Hypothalamus (tissue), 51 donors: ENCODE measurements at places on chromosomes 7 and 10.

DNA sequence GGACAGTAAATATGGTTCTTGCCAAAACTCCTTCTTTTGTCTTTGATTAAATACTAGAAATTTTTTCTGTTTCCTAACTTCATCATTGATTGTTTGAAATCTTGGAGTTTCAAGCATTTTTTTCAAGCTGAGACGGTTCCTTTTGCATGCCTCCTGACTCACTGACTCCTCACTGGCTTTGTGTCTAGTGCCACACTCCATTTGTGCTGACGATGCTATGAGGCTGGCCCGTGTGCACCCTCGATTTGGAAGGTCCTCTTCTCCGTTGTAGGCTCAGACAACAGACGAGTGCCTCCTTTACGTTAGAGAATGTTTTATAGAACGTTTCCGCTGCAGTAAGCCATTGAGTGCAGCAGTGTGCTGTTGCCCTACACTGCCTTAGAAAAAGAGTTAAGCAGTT is 10.8 kb upstream of the CSGALNACT2 start:
- DNase-seq: no peak

GRCh38 chr7:20954711-20955619 is 168.3 kb upstream of the SP8 start:
- DNase-seq: no peak

GRCh38 chr7:39051279-39051678 is 73.6 kb downstream of the POU6F2 start:
- no peak for DNase-seq

DNA sequence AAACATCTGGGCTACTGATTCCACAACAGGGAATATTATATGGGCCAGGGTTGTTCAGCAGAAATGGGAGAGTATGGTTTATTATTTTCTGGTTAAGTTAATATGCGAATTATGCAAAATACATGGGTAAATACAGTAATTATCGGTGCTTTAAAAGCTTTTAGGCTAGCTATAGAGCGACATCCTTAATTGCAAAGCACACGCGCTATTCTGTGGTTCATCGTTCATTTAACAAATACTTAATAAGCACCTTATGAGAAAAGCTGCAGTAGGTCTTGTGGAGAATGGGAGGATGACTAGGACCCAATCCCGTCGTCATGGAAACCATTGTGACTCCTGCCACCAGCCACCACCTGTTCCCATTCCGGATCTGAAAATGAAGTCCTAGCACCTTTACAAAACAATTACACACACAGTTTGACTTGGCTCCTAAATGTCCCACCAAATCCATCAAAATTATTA is 623 bp upstream of the CEP41 start:
- no peak for DNase-seq

- DNase-seq: no peak
Observed at GRCh38 chr7:104980440-104980839, 33.6 kb upstream of the KMT2E start.

DNA sequence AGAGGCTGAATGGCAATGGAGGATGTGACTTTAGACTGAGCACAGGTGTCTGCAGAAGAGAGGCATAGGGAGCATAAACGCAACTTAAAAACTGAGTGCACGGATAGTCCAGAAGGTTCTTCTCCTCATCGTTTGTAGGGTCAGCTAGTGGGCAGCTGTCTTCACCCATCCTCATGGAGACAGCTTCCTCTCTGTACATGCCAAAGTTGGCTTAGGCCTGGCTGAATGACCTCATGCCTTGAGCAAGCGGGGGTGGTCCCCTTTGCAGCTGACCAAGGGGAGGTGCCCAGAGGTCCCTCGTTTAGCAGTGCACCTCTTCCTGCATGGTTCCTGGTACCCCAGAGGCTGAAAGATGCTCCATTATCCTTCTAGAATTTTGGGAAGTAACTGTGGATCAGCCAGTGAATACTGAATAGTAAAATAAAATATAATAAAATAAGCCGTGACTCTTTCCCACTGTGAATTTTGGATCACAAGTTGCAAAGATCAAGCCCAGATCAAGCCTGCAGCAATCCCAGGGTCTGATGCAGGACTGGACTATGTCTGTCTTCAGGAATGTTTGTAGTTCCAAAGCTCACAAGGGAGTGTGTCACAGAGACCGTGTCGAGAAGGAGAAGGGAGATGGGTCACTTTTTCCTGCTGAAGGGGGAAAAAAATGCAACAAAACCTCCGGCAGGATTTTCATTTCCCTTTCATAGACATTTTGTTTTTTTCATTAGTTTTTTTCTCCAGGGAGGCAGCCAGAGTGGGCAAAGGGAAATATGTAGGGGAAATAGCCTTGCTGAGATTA is 295.3 kb upstream of the MKI67 start:
- DNase-seq: no peak

DNA sequence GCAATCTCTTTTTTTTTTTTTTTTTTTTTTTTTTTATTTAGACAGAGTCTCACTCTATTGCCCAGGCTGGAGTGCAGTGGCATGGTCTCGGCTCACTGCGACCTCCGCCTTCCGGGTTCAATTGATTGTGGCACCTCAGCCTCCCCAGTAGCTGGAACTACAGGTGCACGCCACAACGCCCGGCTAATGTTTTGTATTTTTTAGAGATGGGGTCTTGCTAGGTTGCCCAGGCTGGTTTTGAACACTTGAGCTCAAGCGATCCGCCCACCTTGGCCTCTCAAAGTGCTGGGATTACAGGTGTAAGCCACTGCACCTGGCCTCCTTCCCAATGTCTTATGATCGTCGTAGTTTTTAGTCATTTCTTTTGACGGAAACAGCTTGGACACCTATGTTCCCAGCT is 6.6 kb upstream of the ZNF853 start:
- no peak for DNase-seq

DNA sequence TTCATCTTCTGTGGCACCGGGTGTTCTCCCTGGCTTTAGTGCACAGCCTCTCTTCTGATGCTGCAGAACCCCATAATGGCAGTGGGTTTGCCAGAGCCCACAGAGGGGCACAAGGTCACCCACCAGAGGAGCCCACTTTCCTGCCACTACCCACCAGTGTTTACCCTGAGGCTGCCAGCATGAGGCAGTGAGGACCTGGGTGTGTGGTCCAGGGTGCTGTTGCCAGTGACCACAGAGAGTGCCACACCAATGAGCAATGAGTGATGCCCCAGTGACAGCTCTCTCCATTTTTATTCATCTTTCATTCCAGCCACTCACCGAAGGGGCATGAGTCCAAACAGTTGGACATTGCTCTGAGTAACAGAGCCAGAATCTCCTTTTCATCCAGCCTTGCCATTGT is 34.8 kb downstream of the MTURN start:
- DNase-seq: no peak

DNA sequence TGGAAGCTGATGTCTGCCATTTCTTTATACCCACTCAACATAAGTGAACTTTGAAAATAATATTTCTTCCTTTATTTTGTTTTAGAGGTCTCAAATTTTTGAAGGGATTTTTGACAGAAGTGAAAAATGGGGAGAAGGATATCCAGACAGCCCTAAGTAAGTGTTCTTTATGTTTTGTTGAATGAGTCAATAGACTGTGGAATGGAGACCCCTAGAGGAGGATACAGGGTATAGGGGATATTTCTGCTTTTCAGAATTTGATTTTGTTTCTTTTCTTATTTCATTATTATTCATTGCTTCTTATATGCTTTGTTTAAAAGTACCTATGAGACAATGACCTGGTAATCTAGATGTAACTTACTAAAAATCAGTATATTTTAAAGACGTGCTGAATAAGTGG is 34.4 kb downstream of the PLEKHA8 start:
- DNase-seq: no peak

- DNase-seq: no peak
Observed at GRCh38 chr7:7185371-7185989, 3.1 kb downstream of the C1GALT1 start.

GRCh38 chr10:30774261-30774660 is 144.7 kb upstream of the LYZL2 start:
- DNase-seq: no peak

GRCh38 chr7:143967398-143967797 is 12.8 kb downstream of the OR2F1 start:
- no peak for DNase-seq

DNA sequence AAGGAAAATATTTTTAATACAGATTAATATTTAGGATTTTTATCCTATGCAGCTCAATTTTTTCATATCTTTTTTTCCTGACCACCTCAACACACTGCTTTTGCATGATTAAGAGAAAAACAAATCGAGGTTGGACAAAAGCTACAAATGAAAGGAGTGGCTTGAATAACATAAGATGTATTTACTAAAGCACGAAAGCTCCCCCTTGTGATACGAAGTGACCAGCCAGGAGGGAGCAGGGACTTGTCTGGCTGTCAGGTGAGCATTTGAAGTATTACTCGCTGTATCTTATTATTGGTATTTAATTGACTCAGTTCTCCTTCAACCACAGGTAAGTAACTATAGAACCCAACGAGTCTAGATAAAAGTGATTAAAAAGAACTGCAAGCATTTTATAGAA is 265.2 kb upstream of the PHF14 start:
- DNase-seq: no peak

- DNase-seq: no peak
Observed at GRCh38 chr7:100400656-100401055, 27.4 kb downstream of the PILRA start.

- DNase-seq: no peak
Observed at GRCh38 chr7:48053736-48054135, 18.4 kb downstream of the C7orf57 start.

DNA sequence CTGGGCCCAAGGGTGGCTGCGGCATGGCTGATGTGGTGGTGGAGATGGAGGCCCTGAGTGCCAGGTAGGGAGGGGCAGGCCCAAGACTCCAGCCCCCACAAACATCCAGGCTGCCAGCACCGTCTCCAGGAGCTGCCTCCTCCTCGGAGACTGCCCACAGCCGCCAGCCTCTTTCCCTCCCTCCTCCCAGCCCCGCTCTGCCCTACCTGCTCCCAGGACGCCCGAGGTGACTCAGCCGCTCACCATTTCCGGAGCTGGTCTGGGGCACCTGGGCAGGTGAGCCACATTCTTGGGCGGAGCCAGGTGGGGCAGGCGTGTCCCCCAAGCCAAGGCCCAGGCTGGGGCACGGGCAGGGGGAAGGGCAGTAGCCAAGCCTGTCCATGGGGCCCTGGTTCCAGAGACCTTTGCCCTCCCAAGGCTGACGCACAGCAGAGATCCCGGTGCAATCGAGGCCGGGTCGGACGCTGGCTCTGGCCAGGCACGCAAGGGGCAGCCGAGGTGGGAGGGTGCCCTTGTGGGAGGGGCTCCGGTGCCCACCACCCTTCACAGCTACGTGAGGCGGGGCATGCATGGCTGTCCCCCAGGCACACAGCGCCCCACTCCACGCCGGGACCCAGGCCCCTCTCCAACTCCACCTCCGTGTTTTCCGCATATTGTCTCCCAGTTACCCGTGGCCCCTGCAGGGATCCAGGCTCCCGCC is 8.8 kb downstream of the ADAP1 start:
- no peak for DNase-seq

- DNase-seq: no peak
Observed at GRCh38 chr10:90947030-90947960, 26.4 kb upstream of the ANKRD1 start.

GRCh38 chr10:67224553-67224952 is 298.7 kb downstream of the LRRTM3 start:
- no peak for DNase-seq

DNA sequence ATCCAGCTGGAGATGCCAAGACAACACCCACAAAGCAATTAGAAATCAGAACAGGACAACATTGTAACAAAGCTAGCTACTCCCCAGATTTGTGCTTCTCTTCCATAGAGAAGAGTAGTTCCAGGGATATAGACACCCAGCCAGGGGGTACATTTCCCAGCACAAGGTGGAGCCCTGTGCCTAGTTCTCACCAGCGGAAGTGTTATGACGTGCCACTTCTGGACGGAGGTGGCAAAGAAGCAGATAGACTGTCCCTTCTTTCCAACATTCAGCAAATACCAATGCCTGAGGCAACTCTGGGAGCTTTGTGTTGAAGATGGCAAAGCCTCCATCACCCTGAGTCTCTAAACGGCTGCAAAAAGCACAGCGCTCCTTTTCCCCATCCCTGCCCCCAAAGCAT is 23.4 kb upstream of the GSAP start:
- DNase-seq: no peak

DNA sequence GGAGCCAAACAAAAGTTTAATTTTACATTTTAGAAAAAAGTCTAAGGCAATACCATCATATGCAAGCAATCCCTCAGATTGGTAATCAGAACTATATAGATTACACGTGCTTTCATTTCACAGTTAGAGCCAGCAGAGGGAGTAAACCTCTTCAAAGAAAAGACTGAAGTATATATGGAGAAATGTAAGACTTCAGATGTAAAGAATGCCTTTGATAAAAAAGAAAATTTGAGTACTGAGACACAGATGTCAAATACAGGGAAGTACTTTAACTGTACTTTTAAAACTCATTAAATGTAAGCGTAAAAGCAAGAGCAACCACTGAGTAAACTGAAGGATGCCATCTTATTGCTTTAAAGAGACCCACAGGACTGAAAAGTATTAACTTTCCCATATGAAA is 101.4 kb upstream of the FAM133B start:
- no peak for DNase-seq

GRCh38 chr10:113422371-113422770 is 130.5 kb upstream of the HABP2 start:
- no peak for DNase-seq

- DNase-seq: no peak
Observed at GRCh38 chr7:151808400-151809145, 68.3 kb downstream of the PRKAG2 start.

DNA sequence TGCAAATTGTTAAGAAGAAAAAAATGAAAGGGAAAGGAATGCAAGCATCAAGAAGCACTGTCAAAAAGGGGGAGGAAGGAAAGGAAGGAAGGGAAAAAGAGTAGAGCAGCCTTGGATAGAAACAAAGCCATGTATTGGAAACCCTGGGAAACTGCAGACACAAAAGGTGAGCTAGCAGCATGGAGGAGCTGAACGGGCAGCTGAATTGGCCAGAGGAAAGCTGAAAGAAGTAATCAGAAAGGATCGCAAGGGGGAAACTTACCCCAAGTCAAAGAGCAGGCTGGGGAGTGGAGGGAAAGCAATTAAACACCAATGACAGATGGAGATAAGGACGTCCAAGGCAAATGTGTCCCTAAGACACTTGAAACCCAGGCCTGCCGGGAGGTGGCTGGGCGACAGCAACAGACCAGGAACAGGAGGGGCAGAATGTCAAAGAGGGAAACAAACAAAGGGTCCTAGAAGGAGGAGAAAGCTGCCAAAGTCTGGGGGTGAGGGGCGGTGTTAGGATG is 93.8 kb upstream of the SVIL start:
- no peak for DNase-seq
